Posterior cingulate gyrus (tissue), 11 donors: ENCODE measurements at places on chromosomes 11 and 22.

DNA sequence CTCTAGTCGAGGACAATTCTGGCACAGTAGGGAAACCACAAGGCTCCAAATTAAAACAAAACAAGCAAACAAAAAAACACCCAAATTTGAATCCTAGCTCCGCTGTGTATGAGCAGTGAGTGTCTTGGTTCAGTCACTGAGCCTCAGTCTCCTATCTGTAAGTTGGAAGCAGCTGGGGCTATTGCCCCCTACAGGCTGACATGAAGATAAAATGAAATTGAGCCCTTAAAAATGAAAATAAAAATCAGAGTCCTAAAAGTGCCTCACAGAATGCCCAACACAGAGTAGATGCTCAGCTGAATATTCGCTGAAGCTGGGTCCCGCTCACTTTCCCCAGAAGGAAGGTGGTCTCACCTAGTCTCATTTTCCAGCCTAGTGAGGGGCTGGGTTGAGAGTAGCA lies 65.2 kb downstream of the PDE2A start:
- DNase-seq = no peak

- DNase-seq = no peak
Measured at GRCh38 chr11:111515591-111515990, 1.0 kb downstream of the HOATZ start.

- no peak for DNase-seq
Measured at GRCh38 chr11:34909415-34909814, 6.8 kb downstream of the APIP start.

DNA sequence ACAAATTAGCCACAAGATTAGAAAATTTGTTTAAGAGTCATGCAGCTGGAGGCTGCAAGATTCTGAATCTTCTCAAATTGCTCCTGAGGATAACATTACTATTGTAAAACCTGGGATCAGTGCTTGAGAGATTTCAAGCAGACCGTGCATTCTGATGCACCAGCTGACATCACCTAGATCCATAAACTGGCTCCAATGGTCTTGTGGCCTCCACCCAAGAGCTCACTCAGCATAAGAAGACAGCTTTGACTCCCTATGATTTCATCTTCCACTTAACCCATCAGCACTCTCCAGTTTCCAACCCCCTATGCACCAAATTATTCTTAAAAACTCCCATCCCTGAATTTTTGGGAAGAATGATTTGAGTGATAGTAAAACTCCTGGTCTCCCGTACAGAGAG lies 1007.9 kb upstream of the TENM4 start:
- DNase-seq = no peak

DNA sequence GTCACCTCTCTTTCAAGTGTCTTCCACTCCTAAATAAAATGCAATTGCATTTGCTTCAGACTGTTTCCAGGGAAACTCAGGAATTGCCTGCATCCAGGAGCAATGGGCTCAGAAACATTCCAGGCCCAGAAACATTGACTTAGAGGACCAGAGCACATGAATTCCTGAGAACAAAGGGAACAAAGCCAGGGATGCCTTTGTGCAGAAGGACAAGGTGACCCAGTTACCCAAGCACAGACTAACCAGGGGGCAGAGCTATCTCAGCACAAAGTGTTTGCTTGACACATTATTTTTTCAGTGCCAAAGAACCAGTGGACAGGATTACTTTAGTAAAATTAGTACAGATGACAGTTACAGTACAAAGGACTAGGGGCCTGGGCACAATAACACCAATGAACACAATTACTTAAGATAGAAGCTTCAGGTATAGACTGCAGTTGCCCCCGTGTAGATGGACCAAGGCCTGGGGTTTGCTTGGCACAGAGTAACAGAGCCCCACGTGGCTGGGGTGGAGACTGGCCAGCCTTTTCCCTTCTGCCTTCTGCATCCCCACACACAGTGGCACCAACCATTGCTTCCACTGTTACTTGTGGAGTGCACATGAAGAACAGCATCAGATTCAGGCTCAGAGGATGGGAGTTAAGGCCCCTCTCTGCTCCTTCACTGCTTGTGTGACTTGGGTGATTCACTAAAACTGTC lies 500.8 kb downstream of the INSC start:
- DNase-seq = peak; percentile 14

GRCh38 chr11:45436966-45437365 lies 150.8 kb upstream of the SYT13 start:
- DNase-seq = no peak

DNA sequence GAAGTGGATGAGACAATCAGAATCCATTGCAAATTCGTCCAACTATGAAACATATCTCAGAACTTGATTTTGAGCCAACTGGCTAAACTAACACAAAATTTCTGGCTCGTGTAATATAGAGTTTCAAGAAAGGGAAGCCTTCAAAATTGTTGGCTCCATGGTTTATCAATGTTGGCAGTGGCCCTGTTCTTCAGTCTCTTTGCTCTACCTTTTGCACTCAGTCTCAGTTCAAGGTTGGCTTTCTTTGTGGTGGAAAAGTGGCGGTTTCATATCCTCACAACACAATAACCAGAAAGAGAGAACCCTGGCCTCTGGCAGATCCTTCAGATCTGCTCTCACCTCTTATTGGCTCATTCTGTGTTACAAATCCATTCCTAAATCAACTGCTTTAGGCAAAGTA lies 473.8 kb upstream of the API5 start:
- no peak for DNase-seq

DNA sequence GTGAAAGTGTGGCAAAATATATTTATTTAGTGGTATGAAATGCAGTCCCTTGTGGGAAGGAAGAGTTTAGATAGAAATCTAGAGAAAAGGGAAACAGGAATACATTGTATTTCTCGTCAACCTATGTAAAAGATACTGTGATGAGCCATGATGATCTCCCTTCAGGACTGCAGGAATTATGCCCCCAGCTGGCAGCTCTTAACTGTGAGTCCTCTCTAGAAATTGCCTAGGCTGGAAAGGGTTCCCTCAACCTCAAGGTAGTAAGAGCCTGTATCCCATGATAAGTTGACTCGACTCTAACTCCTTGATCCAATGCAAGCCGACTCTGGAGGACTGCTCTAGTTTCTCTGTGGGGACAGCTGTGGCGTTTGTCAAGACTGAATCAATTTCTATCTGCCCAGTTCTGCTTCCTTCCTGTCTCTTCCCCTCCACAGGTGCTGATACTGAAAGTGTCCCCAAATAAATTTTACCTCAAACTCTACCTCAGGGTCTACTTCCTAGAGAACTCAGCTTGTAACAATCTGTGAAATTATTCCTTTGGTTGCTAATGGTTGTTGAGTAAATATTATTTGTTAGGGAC lies 897.3 kb downstream of the METTL15 start:
- no peak for DNase-seq

GRCh38 chr11:112805658-112806057 lies 155.6 kb upstream of the NCAM1 start:
- DNase-seq = no peak

DNA sequence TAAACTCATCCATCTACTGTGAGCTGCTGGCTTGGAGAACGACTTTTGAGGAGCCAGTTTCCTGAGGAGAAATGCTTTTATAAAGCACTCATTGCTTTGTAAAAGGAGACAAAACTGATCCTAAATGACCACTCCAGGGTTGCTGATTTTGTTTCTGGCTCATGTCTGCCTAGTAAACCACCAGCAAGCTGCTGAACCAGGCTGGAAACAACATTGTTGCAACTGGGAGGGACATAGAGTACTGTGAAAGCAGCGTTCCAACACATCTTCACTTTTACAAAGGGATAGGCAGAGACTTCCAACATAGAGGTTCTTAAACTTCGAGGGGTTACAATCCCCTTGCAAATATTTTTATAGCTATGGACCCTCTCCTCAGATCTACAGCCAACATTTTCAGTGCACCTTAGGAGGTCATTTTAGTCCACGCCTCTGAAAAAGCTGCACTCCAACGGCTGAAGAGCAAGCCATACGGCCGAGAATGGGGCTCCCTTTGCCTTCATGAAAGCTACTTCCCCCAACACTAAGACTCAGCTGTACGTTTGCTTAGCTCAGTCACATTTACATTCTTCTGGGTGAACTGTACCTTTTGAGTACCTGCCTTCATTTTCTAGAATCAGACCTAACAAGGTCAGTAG lies 54.7 kb downstream of the PANX1 start:
- DNase-seq = no peak

DNA sequence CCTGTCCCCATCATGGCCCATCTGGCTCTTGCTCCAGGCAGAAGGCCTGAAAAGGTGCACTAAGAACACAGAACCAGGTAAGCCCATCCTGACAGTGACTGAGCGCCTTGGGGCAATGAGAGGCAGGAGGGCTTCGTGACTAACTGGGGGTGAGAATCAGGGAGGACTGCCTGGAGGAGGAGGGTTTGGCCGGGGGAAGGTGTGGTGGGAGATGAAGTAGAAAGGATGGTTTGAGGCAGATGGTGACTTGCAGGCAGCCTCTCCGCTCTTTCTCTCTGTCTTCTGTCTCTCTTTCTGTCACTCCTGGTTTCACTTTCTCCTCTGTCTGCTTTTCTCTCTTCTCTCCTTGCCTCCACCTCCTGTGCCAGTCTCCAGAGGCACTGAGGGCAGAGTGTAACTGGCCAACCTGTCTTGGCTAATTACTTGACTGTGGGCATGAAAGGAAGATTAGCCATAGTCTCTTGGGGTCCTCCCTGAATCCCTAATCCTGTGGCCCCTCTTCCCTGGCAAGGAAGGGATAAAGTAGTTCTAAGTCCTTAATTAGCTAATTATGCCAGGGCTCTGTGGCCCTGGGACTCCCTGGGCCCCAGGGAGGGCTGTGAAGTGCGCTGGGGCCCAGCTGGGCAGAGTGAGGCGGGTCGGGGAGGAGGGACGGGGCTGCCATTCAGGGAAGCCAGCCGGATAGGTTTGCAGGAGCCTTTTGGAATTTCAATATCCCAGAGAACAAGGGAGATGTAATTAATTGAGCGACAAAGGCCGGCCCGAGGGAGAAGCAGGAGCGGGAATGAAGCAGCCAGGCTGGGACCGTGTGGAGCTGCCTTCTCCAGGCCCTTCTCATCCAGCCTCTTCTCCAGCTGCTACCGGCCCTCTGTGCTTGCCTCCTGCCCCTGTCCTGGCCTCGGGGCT lies 61.1 kb downstream of the CACNA1I start:
- no peak for DNase-seq

DNA sequence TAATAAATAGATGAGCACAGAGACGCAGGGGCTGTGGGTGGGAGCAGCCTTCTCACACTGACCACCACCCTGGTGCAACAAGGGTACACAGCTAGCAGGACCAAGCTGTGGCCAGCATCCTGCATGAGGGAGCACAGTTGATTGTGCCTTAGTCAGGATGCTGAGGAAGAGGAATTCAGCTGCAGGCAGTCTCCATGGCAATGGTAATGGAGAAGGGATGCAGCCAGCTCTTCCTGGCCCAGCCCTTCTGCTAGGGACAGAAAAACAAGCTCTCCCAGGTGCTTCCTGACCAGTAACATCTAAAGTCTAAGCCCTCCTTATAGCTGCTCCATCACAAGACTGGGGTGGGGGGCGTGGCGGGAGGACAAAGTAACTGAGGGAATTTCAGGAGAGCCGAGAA lies 363.5 kb downstream of the BUD13 start:
- DNase-seq = no peak
